ENCODE measurements at places on chromosomes 6 and 20.

DNA sequence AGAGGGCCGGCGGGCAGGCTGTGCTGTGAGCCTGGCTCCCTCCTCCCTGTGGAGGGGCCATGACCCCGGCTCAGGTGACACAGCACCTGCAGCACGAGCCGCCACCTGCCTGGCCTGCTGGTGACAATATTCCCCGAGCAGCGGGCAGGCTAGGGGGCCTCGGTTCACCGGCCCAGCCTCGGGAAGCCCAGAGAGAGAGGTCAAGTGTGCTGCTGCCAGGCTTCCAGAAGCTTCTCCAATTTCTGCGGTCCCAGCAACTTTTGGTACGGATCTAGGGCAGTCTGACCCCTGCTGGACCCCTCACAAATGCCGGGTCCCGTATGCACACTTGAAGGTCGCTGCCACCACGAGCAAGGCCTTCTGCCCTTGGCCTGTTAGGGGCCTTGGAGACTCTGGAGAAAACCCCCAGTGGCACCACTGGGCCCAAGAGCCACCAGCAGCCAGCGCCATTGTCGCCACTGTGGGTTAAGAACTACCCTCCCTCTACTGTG, 38.6 kb upstream of the NOL4L start:
- no peak for DNase-seq

DNA sequence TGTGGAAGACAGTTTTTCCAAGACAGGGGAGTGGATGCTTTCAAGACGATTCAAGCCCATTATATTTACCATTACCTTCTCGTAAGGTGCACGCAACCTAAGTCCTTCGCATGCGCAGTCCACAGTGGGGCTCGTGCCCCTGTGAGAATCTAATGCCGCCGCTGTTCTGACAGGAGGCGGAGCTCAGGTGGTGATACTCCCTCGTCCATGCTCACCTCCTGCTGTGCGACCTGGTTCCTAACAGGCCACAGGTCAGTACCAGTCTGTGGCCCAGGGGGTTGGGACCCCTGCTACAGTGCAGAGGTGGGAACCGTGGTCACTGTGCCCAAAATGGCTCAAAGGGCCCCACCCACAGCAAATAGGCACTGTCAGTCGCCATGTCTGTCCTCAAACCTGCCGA, 36.6 kb downstream of the SERPINB1 start:
- DNase-seq = no peak

GRCh38 chr20:36883977-36884535, 8.1 kb downstream of the TLDC2 start:
- no peak for DNase-seq

DNA sequence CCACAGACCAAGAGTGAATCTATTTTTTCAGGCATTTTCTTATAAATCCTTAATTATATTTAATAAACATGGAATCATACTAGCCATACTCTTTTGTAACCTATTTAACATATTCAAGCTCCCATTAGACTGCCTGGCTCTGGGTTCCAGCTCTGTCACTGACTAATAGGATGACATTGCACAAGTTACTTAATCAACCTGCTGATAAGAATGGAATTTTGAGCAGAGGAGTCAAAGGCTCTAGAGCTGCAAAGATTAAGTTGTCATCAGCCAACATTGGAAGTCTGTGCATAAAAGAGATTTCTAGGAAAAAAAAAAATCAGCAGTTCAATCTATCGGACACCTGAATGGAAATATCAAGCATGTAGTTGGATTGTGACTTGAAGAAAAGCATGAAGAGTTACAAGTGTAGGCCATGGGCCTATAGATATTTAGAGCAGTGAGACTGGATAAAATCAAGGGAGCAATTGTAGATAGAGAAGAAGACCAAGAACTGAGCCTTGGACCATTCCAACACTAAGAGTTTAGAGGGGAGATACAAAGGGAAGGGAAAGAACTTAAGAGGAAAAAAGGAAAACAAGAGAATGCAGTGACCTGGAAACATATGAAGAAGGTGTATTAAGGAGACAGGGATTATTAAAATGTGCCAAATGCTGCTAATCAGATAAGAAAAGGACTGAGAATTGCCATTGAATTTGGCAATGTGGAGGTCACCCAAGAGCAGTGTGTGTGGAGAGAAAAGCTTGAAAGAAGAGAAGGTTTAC, 11.0 kb upstream of the HINT3 start:
- DNase-seq = no peak

- no peak for DNase-seq
Observed at GRCh38 chr6:38185244-38185643, 365.7 kb downstream of the ZFAND3 start.

DNA sequence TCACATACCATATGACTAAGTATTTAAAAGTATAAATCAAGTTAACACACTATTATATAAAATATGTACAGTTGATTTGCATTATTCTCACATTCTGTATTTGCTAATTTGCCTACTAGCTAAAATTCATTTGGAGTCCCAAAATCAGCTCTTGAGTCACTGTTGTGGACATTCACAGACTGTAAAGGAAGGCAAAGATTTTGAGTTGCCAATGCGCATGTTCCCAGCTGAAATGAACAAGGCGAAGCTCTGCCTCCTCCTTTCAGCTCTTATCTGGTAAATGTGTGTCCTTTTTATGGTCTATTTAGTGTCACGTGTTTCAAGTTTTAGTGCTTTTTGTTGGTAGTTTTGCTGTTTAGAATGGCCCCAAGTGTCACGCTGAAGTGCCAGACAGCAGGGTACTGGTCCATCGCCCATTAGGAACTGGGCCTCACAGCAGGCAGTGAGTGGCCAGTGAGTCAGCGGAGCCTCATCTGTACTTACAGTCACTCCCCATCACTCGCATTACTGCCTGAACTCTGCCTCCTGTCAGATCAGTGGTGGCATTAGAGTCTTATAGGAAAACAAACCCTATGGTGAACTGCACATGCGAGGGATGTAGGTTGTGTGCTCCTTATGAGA, 87.2 kb upstream of the ADTRP start:
- no peak for DNase-seq

- DNase-seq = no peak
Observed at GRCh38 chr6:45369870-45370269, 7.9 kb downstream of the SUPT3H start.

DNA sequence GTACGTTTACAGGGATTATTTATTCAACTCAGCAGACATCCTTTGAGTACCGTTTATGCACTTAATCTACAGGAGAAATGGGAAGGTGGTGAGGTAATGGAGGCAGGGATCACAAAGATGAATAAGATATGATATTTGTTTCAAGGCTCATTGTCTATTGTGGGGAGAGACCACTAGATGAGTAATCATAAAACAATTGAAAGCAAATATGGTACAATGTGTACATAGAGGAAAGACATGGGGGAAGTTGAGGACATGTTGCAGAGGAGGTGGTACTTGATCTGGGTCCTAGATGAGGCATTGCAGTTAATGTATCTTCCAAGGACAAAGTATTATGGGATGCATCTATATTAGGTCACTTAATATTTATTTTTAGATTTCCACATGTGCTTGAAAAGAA, 13.7 kb upstream of the CDC5L start:
- DNase-seq = no peak

DNA sequence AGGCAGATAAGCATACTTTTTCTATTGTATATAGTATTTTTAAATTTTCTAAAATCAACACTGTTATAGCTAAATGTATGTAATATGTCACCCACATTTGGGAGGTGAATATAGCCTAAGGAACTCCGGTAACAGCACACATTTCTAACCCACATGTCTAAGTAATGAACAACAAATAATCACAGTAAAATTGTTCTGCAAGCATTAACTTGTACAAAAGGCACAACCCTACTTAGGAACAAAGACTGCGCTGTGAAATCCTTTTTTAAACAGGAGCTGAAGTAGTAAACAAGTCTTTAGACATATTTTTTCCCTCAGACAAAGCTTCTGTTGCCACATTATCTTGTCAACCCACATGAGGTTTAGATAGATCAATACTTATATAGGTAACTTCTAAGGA, 872.4 kb upstream of the SLC35B3 start:
- DNase-seq = no peak

GRCh38 chr6:11722805-11723631, 55.6 kb downstream of the ADTRP start:
- DNase-seq = no peak

- DNase-seq = no peak
Observed at GRCh38 chr20:1813101-1813529, 82.1 kb upstream of the SIRPA start.
